ENCODE measurements at places on chromosomes 5 and 9. TPM values are rescaled to one million over a fixed set of nuclear protein-coding genes. Genes with fewer than 3 reads are reported as not detected.

The CCL21 gene
- total RNA-seq = 92.8 TPM

The BNC2 gene
- total RNA-seq = 37.9 TPM

DNA sequence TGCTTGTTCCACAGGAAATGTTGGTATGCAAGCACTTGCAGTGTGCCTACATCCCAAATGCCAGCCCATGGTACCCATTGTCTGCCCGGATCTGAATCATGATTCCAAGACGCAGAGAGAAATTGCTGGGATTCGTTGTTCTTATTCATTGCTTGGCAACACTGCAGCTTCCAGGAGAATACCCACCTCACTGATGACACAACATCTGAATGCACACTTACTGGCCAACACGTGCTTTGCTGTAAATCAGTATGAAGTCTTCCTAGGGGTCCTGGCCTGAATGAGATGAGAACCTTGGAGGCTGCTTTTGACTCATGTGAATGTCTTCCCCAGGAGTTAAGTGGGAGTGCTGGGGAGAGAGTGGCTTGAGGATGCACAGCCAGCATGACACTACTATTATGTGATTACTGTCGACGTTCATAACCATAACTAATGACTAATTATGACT lies 11.6 kb downstream of the SRD5A1 start:
- DNase-seq = no peak

DNA sequence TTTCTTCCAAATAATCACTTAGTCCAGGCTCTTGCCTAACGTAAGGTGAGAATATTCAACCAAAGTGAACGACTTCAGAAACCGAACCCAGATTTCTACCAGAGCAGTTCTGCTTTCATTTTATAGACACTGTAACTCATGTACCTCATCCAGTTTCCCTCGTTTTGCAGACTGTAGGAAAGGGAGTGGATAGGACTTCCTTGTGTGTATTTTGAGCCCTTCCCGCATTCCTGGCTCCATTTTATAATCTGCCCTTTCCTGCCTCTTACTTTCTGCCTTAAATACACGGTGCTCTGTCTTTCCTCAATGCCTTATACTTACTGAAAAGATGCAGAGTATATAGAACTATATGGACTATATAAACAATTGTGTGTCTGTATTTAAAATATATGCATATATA lies 20.8 kb downstream of the MINAR2 start:
- DNase-seq = no peak

DNA sequence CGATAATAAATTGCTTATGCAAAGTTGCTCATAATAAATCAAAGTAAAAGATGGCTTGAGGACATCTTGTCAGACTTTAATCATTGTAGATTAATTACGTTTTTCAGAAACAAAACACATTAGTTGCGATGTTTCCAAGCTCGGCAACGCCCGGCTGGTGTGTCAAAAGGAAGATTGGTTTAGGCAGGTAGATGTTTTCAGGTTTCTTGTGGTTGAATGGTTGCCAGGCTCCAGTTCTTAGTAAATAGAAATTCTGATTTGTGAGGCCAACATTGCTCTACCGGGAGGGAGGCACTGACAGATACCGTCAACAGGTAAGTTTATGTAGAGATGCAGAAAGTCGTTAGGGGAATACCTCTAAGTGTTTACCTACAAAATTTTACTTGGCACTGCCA lies 280.3 kb downstream of the NPR3 start:
- DNase-seq = no peak

GRCh38 chr5:18305288-18305924 lies 671.1 kb downstream of the TAF11L14 start:
- peak; percentile 72 for DNase-seq

DNA sequence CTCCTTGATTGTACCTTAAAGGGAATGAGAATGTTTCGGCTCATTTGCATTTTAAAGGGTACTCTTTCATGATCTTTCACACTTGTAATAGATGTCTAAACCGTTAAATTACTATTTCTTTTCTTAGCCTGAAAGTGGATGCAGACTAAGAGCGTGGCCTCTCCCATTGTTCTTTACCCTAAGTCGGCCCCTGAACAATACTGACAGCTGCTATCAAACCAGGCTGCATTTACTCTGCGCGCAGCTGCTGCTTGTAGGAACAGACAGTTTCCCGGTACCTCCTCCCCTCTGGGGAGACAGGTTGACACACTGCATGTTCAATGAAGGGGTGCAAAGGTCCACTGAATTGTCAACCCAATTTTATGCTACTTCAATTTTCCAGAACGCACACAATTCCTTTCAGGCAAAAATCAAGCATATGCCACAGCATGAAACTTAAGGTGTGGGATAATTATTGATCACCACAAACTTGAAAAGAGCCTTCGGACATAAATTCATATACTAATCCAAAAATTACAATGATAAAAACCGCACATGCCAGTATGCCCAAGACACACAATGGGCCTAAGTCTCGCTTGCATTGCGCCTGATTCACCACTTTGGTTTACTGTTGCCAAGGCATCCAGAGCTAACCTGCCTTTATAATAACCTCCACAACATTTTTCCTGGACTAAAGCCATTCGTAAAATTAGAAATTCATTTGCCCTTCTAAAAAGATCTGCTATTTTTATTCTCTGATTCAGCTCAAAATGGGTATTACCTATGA lies 39.7 kb downstream of the TLE1 start:
- no peak for DNase-seq
